CD8-positive, alpha-beta memory T cell (primary cell): ENCODE measurements at places on chromosomes 4 and X. TPM values are rescaled to one million over a fixed set of nuclear protein-coding genes. Genes with fewer than 3 reads are reported as not detected.

The LINC00632 gene
- not detected for total RNA-seq

The DCHS2 gene
- not detected for total RNA-seq

The YIPF7 gene
- total RNA-seq: not detected

The KLHL4 gene
- total RNA-seq: 0.18 TPM

The NEIL3 gene
- total RNA-seq: 9.9 TPM

The IBSP gene
- not detected for total RNA-seq

The SHROOM2 gene
- total RNA-seq: not detected

The GLRB gene
- total RNA-seq: not detected

DNA sequence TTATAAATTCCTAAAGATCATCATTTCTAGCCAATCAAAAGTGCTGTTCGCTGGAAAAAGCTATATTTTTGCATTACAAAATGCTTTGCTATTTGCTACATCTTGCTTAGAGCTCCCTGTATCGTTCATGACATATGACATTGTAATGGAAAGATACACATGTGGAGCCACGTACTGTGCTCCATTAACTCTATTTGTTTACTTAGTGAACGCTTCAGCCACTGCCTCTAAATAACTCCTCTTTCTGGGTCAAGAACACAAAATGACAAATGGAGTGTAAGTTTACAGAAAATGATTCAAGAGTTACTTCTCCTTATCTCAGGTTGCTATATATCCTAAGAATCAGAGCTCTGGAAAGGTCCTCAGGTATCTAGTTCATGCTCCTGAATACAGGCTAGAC is 329.1 kb upstream of the SMIM31 start:
- DNase-seq: no peak

DNA sequence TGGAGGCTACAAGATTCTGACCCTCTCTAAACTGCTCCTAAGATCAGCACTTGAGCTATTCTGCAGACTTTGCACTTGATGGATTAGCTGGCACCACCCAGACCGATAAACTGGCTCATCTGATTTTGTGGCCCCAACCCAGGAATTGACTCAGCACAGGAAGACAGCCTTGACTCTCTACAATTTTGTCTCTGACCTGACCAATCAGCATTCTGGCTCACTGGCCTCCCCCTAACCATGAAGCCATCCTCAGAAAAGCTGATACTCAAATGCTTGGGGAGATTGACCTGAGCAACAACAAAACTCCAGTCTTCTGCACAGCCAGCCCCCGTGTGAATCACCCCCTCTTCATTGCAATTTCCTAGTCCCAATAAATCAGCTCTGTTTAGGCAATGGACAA is 195.4 kb upstream of the PPP1R2C start:
- DNase-seq: no peak

- DNase-seq: no peak
Measured at GRCh38 chrX:149453030-149453429, 52.1 kb downstream of the IDS start.

- no peak for DNase-seq
Measured at GRCh38 chr4:3572363-3572762, 40.1 kb upstream of the LRPAP1 start.

DNA sequence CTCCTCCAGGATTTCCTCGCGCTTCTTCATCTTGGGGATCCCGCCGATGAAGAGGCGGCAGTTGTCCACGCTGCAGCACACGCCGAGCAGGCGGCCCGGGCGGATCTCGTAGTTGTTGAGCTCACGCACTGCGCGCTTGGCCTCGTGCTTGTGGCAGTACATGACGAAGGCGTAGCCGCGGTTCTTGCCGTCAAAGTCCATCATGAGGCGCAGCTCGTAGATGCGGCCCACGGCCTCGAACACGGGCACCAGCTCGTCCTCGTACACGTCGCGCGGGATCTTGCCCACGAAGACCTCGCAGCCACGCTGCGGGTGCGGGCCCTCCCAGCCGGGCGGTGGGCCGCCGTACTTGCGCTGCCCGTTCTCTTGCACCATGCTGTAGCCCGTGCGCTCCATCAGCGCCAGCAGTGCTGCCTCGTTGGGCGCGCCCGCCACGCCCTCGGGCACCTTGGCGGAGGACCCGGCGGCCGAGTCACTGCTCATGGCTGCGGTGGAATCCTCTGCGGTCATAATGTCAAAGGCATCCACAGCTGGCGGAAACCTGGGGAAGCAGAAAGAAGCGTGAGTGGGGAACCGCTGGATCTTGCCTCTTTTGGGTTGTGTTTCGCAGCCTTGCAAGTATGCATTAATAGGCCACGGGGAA is 103.4 kb downstream of the CHRNA9 start:
- DNase-seq: no peak

DNA sequence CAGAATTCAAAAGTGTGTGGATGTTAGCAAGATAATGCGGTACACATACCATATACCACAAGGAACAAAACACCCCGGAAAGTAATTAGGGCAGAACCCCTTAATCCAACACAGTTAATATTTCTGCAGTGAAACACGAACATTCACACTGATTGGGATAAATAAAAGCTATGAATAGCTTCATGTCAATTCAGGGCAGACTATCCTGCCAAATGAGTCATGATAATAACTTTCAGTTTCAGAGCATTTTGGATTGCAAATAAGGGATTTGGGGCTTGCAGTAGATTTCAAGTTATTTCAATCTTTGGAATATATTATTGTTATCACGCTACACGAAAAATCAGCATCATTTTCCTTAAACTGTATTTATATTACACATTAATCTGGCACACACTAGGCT is 24.3 kb downstream of the IRF2 start:
- DNase-seq: no peak

DNA sequence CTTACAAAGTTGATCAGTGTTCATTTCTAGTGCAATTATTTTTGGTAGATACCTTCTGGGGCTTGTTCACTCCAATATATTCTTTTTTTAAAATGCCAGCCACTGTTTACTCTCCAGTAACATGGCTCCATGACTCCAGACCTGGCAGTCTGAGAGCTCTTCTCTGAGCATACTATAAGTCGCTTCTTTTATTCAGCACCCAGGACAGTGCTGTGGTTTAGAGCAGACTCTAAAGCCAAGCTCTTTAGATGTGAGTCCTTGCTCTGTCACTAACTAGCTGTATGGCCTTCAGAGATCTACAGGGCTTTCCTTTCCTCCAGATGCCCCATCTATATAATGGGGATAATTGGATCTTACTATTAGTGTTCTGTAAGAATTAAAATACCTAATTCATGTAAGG is 200.2 kb upstream of the FAM241A start:
- DNase-seq: no peak

GRCh38 chr4:182903013-182903412 is 14.2 kb downstream of the DCTD start:
- DNase-seq: no peak

DNA sequence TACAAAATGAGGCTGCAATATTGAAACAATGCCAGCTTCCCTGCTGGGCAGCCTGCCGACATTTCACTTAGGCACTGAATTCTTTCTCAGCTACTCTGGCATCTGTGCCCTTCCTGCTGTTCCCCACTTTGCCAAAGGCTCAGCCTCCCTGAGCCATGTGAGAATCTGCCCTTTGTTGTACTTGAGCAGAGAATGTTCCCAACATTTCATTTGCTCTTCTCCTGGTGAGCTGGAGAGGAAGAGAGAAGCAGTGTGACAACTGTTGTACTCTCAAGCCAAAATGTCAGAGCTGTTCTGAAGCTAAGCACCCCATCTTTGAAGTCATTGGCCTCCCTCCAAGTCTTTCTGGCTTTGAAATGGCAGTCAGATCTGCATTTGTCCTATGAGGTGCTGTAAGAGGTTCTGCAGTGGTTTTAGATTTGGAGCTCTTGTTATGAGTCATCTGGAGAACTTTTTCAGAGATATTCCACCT is 32.5 kb downstream of the LANCL3 start:
- DNase-seq: no peak

DNA sequence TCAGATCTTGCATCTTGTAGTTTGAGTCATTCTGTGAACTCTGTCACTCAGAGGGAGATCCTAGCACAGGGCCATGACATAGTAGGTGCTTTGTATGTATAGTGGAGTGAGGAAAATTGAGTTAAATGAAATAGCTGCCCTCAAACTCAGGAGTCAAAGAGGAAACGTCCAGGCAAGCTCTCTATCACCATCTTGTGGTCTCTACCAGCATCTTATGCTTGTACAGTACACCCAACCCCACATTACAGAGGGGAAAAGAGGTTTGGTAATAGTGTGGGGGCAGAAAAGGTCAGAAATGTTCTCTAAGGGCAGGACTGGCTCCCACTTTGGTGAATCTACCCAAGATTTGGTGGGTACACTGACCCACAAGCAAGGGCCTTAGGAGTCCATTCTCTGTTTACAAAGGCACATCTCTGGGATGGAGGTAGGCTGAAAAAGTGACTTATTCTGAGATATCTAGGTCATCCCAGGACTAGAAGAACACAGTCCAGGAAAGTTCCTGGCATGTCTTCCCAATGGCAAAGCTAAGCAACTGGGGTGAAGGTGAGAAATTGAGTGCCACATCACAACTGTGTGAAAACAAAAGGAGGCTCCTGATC is 131.8 kb downstream of the OR13H1 start:
- DNase-seq: no peak

- DNase-seq: no peak
Measured at GRCh38 chrX:74338852-74339251, 34.9 kb downstream of the ZCCHC13 start.

DNA sequence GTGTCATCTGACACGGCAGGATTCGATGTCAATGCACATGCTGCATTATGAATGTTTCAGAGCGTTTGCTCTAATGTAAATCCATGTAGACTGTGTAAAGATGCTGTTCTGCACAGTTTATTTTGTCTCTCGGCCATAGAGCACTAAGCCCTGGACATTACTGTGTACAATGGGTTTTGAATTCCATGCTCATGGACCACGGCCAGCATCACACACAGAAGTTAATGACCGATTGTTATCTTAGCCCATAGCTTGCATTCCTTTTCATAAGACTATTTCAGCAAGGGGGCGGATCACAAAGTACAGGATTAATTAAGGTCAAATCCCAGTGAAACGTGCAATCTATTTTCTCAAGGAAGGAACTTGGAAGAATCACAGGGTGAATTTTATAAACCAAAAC is 286.1 kb upstream of the TENM3 start:
- DNase-seq: no peak

DNA sequence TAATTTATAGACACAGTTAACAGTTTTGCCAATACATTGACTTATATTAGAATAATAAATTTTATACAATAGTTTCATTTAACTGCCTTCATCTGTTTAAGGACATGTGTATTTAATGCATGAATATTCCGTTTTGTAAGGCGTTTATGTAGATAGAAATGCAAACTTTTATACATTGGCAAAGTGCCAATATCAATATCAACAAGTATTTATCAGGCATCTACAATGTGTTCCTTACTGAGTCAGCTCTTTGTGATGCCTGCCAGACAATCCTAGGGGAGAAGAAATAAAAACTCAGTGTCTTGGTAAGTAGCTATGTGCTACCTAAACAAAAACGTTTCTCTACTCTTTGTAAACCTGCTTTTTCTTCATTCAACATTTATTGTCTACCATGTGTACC is 1142.2 kb downstream of the C4orf33 start:
- no peak for DNase-seq
